ENCODE measurements at places on chromosomes 13 and 19.

DNA sequence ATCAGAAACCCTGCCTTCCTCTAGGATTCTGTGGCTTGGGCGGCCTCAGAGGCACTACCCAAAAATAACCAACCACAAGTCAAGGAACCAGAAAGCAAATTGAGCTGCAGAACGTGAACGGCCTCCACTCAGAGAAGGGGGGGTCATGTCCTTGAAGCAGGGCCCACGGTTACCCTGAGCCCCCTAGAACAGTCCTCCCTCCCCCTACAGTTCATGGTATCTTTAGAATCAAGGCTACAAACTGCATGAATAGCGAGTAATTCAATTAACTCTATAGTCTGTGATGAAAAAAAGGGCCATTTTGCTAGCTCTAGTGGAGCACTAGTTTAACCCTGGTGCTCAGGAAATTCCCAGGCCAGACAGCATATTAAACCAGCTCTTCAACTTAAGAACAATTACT, 79.0 kb upstream of the ZNF507 start:
- DNase-seq: no peak

- DNase-seq: no peak
These were observed 393.3 kb downstream of the DIAPH3 start for GRCh38 chr13:59770451-59770850.

DNA sequence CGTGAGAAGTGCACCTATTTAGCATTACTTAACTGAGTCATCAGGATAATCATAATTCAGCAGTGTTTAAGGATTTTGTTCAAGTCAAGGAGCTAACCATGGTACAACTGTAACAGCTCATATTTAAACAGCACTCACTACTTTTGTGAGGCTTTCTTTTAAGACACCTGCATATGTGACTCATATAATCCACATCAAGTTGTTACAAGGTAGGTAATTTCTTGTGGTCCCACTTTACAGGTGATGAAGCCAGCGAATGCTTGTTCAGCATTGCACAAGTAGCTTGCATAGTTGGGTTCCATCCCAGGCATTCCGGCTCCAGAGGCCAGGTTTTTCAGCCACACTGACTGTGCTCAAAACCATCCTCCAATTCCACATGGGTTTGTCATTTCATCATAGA, 569.2 kb downstream of the MYO16 start:
- DNase-seq: no peak

DNA sequence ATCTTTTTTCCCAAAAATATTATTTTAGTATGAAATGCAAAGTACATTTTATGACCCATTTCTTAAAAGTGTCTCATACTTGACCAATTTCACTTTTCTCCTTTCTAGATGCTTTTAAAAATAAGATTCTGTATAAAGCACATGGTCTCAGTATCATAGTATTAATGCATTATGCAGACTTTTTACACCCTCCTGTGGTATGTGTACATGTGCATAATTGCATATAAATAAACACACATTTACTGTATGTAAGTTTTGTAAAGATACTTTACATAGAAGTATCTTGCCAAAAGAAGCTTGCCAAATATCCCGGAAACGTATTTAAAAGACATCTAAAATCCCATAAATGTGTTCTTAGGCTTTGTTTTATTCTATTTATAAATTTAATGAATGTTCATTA, 85.1 kb upstream of the MAB21L1 start:
- DNase-seq: no peak

GRCh38 chr13:71499235-71499634, 367.8 kb downstream of the DACH1 start:
- no peak for DNase-seq

DNA sequence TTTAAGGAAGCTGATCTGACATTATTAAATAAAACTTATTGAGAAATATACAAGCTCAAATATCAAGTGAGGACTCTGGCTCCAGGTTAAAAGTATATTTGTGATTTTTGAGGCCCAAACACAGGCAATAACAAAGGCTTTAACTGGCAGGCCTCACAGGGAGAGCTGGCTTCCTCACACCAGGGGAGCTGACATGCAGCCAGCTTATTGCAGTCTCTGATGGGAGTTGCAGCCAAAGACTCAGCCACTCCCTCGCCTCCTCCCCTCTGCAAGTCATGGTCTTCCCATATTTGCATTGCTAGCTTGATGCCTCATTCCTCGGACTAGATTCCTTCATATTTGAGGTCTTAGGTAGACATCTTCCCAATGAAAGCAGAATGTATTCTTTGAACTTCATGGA, 647.1 kb upstream of the SLITRK6 start:
- DNase-seq: no peak

- no peak for DNase-seq
These were observed 29.3 kb upstream of the TNFAIP8L1 start for GRCh38 chr19:4609878-4610511.

GRCh38 chr13:99312493-99312883, 5.3 kb upstream of the GPR183 start:
- no peak for DNase-seq

DNA sequence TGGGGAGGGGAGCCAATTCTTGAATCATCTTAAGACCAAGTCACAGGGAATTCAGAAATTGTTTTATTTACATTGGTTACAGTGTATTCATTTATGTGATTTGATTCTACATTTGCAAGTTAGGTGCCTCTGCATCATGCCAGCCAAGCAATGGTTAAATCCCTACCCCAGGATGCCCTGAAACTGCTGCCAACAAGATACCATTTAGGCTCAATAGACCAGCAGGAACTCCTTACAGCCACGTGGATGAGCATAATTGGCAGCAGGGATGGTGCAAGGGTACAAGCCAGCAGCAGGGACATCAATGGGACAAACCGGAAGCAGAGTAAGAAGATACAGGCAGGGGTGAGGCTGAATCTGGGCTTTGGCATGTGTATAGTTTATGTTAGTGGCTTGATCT, 72.4 kb upstream of the NBEA start:
- no peak for DNase-seq

GRCh38 chr13:98741741-98742435, 10.6 kb downstream of the SLC15A1 start:
- no peak for DNase-seq

- no peak for DNase-seq
These were observed 1.4 kb downstream of the EVI5L start for GRCh38 chr19:7831452-7831851.

DNA sequence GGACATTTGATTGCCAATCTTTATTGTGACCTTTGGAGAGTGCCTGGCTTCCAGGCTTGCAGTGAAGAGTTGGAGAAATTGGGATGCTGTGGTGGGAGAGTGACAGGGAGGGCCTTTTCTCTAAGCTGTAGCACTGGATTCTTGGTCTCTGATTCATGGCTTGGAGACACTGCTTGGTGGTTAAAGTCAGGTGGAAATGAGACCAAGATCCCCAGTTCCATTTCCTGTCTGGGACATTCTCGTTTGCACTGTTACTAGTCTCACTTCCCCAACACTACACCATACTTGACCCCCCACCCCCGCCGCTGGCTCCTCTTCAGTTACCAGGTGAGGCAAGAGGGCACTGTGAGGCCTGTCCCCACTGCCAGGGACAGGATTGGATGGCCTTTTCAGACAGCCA, 2.9 kb downstream of the SUPT5H start:
- peak; percentile 48 for DNase-seq

DNA sequence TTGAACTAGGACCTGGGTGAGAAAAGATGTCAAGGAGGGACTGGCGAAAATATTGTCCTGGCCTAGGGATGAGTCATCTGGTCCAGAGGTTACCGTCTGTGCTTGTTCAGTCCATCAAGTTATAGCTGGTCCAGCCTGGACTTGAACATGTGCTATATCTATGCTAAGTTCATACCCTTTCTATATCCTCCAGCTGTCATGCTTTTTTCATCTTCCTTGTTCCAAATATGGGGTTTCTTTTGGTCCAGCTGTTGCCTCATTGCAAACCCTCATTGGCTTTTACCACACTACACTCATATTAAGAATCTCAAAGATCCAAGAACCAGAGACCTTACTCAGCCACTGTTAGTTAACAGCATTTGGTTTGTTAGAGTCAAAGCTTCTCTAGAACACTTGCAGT, 19.1 kb upstream of the KLF12 start:
- DNase-seq: no peak

DNA sequence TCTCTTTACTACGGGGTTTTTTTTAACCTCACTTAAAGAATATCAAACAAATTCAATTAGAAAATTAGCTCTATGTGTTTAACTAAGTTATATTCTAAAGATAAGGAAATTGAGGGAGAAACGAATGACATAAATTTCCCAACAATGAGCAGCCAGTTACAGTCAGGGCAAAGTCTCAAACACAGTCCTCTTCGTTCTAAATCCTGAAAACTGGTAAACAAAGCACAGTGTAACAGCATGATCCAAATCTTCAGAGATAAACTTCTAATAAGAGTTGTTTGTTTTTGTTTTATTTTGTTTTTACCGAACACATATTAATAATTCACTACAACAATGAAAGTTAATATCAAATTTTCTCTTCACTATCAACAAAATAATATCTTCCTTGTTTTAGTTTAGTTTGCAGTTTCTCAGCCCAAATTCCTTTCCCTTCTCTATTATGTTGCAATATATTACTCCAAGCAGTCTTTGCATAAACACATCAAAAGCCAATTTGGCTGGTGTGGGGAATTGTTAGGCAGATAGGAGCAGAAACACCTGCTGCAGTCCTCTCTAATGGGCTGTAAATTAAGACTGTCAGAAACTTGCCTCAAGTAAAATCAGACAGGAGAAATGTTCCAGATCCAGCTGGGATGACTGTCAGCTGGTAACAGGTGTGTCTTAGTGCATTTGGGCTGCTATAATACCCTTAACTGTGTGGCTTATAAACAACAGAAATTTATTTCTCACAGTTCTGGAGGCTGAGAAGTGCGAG, 106.5 kb upstream of the SGCG start:
- no peak for DNase-seq

- DNase-seq: no peak
These were observed 400.0 kb upstream of the TSHZ3 start for GRCh38 chr19:31749231-31749630.

DNA sequence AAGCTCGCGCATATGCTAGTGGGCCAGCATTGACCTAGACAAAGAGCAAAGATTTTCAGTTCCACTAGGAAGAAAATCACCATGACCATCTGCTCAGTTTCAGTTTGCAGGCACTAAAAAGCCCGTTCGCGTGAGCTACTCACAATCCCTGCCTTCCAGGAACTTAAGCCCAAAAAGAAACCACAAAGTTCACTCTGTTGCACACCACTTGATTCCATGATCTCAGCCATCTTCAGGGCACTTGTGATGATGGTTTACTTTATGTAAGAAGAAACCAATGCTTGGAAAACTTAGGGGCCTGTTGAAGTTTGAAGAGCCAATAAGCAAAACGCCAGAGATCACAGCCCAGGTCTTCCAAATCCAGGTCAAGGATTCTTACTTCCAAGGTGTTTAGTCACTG, 45.0 kb upstream of the SLC15A1 start:
- DNase-seq: no peak

GRCh38 chr13:63690672-63691071, 2275.0 kb upstream of the PCDH20 start:
- DNase-seq: no peak

GRCh38 chr19:814152-815078, 7.3 kb downstream of the PLPPR3 start:
- DNase-seq: no peak

- no peak for DNase-seq
These were observed 1528.6 kb upstream of the SLC10A2 start for GRCh38 chr13:104594806-104595205.

- DNase-seq: no peak
These were observed 281.6 kb upstream of the OBI1 start for GRCh38 chr13:78940455-78941130.

DNA sequence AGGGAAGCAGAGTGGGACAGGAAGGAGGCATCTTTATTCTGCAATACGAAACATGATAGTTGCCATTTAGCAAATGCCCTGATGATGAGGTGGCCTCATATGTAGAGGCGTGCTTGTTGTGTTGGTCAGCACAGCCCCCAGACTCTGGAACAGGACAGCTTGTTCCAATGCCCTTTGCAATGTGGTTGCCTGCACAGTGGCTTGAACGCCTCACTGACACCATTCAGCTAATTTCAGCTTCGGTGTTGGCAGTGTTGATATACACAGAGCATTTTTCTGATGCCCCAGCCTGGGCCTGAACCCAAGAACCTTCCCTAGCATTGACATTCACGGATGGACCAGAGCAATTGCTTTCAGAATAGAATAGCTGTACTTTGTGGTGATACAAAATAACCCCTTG, 133.3 kb downstream of the HS6ST3 start:
- no peak for DNase-seq

- no peak for DNase-seq
These were observed 103.5 kb downstream of the FOXO1 start for GRCh38 chr13:40562975-40563349.

DNA sequence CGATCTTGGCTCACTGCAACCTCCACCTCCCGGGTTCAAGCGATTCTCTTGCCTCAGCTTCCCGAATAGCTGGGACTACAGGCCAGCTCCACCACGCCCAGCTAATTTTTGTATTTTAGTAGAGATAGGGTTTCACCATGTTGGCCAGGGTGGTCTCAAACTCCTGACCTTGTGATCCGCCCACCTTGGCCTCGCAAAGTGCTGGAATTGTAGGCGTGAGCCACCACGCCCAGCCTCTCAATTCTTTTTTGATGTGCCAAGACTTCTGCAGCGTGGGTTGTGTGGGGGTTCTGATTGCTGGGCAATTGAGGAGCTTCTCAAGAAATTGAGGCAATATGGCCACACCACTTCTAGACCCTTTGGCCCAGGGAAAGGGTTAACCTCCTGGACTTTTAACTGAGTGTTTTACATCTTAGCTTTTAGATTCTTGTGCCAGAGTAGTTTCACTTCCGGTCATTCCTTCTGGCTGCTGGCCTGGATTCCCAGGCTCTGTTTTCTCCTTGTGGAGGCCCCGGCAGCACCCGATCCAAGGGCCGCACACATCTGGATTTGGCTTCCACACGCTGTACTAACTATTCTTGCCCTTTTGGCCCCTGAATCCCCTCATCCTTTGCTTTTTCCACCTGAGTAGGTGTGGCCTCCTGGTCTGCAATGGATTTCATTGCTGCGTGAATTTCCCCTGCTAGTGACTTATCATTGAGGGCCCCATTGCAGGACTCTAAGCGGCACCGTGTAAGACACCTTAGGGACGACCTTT, 14.7 kb downstream of the SMARCA4 start:
- DNase-seq: no peak

DNA sequence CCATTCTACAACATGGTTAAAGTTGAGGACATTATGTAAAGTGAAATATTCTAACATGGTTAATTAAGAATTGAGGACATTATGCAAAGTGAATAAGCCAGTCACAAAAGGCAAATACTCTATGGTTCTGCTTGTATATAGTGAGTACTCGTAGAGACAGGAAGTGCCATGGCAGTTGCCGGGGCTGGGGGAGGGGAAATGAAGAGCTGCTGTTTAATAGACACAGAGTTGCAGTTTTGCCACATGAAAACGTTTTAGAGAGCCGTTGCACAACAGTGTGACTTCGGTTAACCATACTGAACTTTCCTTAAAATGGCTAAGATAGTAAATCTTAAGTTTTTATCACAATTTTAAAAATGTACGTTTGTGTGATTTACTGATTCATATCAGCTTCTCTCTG, 176.9 kb downstream of the SHISA2 start:
- no peak for DNase-seq

GRCh38 chr19:49103331-49104085, 10.7 kb upstream of the LIN7B start:
- DNase-seq: no peak

All from GM12892 (cell line).